ENCODE measurements at places on chromosomes 2 and 18.
A peak's percentile ranks its signal among the peaks of the same experiment; 100 is the strongest.

GRCh38 chr2:129744649-129745048 lies 234.8 kb upstream of the RAB6C start:
- no peak for DNase-seq

DNA sequence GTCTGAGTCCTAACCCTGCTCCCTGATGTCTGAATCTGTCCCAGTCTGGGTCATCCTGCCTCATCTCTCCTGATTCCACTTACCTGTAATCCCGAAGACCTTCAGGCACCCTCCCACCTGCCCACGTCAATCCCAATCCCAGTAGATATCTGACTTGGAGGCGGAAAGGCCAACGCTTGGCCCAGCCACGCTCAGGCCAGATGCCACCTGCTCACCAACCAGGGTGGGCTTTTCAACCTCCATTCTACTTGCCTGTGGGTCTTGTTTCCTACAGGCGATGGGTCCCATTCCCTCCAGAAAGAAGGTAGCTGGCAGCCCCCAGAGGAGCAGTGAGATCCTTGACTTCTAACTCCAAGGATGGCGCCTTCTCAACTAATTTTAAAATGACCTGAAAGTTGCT lies 59.7 kb downstream of the INPP5D start:
- DNase-seq: no peak

DNA sequence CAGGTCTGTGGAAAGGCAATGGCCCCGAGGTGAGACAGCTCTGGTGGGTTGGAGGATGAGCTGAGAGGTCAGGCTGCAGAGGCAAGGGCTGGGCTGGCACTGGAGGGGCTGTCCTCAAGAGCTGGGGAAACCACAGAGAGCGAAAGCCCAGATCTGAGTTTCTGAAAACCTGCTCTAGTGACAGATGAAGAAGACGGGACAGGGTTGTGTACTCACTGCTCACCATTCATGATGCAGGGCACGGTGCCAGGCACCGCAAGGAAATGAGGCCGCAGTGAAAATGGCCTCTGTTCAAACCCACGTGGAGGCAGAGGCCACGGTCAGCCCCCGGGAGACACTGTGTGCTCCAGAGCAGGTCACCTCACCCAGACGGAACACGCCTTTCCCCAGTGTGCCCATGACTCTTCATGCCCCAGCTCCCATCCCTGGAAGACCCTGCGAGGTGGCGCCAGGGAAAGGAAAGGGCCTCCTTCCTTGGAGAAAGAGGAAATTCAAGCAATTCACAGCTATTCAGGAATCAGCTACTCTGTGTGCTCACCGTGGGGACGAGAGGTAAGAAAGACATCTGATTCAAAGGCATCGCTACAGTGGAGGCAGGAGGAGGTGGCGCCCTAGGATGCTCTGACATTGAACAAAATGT lies 24.3 kb upstream of the ID2 start:
- DNase-seq: no peak

GRCh38 chr2:1498176-1498575 lies 84.9 kb downstream of the TPO start:
- DNase-seq: no peak

- no peak for DNase-seq
Observed at GRCh38 chr2:45937990-45938389, 286.5 kb downstream of the PRKCE start.

DNA sequence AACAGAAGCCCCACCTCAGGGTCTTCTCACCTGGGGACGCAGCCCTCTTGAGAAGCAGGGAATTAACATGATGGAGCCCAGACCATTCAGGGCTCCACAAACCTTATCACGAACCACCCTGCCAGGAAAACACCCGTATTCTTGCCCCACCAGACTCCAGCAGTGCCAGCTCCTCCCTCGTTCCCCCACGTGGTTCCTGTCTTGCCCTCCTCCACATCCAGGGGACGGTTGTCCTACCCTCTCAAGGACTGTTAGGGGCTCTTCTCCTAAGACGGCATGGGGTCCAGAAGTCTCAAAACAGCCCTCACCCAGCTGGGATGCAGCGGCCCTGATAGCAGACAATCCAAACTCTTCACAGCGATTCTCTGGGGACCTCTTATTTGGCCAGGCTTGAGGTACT lies 372.2 kb upstream of the HS6ST1 start:
- DNase-seq: no peak

DNA sequence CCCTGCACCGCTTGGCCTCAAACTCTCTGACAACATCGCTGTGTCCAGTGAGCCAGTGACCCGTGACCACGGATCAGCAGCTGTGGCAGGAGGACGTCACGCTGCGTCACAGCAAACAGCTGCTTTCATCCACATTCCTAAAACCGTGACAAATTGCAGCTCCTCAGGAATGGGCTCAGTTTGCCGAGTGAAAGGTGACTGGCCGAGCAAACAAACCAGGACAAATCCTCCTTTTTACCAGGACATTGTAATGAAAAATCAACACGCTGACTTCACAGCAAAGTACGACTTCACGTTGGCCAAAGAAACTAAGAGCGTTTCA lies 57.6 kb downstream of the PXDN start:
- no peak for DNase-seq

DNA sequence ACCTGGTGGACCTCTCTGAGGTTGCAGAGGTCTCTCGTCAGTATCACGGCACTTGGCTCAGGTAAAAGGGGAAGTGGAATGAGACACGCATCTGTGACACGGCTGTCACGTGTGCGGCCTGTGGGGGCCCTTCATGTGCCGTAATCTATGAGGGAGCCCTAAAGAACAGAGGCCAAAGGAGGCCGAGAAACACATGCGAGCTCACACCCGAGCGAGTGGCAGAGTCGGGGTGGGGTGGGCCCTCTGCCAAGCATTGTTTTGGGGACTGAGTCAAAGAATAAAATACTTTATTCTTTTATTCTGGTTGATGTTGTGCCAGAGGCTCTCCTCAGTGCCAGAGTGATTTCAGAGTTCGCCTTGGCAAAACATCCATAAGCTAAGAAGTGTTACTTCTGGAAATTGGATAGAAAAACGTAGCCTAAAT lies 43.3 kb downstream of the PLB1 start:
- DNase-seq: no peak

DNA sequence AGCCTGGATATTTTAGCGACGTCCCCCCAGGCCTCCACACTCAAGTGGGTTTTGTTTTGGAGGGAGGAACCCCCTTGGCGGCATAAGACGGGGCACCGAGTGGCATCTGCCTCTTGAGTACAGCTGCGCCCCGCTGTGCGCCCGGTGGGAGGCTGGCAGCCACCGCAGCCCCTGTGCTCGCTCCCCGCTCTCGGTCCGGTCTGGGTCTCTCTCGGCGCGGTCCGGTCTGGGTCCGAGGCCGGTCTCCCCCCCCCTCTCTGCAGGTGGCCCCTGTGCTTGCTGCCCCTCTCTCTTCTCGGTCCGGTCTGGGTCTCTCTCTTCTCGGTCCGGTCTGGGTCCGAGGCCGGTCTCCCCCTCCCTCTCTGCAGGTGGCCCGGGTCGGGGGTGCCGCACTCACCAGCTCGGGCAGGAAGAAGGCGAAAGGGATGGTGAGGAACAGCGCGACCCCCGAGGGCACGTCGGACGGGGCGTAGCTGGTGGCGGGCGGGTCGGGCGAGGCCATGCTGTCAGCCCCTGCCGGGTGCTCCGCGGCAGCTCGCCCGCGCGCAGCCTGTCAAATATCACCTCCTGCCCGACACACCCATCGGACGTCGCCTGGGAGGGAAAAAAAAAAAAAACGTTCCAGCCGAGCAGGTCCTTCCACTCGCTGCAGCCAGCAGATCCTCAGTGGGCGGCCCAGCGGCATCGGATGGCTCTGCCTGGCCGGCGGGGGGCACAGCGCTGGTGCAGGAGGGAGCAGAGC lies at the start of gene MALL:
TSS of gene MALL (minus strand) at position 532 of the 742 bp plus-strand sequence. CDS start at position 502, 30 bp downstream.
- no peak for DNase-seq

DNA sequence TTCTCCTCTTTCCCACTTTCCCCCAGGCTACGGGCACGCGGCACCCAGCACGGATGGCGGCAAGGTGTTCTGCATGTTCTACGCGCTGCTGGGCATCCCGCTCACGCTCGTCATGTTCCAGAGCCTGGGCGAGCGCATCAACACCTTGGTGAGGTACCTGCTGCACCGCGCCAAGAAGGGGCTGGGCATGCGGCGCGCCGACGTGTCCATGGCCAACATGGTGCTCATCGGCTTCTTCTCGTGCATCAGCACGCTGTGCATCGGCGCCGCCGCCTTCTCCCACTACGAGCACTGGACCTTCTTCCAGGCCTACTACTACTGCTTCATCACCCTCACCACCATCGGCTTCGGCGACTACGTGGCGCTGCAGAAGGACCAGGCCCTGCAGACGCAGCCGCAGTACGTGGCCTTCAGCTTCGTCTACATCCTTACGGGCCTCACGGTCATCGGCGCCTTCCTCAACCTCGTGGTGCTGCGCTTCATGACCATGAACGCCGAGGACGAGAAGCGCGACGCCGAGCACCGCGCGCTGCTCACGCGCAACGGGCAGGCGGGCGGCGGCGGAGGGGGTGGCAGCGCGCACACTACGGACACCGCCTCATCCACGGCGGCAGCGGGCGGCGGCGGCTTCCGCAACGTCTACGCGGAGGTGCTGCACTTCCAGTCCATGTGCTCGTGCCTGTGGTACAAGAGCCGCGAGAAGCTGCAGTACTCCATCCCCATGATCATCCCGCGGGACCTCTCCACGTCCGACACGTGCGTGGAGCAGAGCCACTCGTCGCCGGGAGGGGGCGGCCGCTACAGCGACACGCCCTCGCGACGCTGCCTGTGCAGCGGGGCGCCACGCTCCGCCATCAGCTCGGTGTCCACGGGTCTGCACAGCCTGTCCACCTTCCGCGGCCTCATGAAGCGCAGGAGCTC lies 35.4 kb downstream of the KCNK3 start:
- no peak for DNase-seq

GRCh38 chr2:183227176-183227575 lies 102.9 kb downstream of the NUP35 start:
- DNase-seq: no peak

DNA sequence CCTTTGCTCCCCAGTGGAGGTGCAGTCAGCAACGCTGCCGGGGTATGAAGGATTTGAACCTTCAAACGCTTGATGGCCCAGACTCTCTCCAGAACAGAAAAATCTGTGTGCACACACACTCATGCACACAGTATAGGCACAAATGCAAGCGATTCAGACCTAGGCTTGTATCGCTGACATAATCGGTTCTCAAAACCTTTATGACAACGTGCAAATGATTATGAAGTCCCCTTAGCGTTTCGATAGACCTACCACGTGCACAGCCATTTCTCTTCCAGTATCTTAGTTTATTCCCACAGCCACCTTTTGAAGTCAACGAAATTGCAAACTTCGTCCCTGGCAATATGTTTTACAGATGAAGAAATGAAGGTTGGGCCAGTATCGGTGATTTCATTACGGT lies 138.9 kb upstream of the MYCN start:
- DNase-seq: no peak

- DNase-seq: peak; percentile 85
Observed at GRCh38 chr2:18959952-18960717, 370.8 kb upstream of the NT5C1B start.

- DNase-seq: no peak
Observed at GRCh38 chr2:7866104-7866503, 815.8 kb upstream of the ID2 start.

GRCh38 chr2:211204902-211205301 lies 648.5 kb downstream of the CPS1 start:
- no peak for DNase-seq

GRCh38 chr2:165305391-165306096 lies 66.3 kb downstream of the SCN2A start:
- DNase-seq: no peak

DNA sequence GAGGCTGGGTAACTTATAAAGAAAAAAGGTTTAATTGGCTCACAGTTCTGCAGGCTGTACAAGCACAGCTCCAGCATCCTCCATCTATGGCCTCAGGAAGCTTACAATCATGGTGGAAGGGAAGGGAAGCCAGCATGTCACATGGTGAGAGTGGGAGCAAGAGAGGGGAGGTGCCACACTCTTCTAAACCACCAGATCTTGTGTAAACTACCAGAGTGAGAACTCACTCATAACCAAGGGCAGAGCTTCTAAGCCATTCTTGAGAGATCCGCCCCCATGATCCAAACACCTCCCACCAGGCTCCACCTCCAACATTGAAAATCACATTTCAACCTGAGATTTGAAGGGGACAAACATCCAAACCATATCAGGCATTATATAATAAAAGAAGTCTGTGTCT lies 121.6 kb upstream of the CDC42EP3 start:
- DNase-seq: no peak

All from fibroblast of mammary gland (primary cell).